ENCODE measurements at places on chromosomes 6 and 20.

DNA sequence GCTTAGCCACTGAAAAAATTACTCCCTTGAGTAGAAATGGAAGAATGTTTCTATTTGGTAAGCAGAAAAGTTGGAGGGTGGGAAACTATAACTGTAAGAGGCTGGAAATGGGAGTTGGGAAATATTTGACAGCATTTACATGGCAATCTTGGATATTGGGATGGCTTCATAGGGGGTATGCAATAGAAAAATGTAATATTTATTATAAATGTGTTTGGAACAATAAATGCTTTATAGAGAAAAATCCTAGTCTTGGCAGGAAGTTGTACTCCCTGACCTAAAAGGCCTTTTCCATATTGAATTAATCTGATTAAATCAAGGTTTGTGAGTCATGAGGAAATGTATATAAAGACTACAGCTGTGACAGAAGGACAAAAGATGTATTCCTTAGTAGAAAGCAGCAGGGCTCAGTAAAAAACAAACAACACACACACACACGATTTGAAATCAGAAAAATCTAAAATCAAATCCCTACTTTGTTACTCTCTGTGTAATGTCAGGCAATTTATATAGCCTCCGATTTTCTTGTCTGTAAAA, 272.3 kb downstream of the CD109 start:
- no peak for DNase-seq

- DNase-seq: no peak
Observed at GRCh38 chr6:157966589-157966977, 15.1 kb upstream of the SYNJ2 start.

- DNase-seq: no peak
Observed at GRCh38 chr6:31681135-31681671, 336 bp upstream of the LY6G5C start.

- no peak for DNase-seq
Observed at GRCh38 chr20:25461786-25462545, 54.5 kb downstream of the GINS1 start.

GRCh38 chr6:111612379-111612778, 6.7 kb upstream of the TRAF3IP2 start:
- no peak for DNase-seq

DNA sequence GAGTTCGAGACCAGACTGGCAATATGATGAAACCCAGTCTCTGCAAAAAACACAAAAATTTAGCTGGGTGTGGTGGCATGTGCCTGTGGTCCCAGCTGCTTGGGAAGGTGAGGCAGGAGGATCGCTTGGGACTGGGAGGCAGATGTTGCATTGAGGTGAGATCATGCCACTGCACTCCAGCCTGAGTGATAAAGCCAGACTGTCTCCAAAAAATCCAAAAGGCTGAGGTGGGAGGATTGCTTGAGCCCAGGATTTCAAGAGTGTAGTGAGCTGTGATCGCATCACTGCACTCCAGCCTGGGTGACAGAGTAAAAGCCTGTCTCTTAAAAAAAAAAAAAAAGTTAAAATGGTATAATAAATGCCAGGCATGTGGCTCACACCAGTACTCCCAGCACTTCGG, 1.3 kb upstream of the PTCRA start:
- DNase-seq: no peak

DNA sequence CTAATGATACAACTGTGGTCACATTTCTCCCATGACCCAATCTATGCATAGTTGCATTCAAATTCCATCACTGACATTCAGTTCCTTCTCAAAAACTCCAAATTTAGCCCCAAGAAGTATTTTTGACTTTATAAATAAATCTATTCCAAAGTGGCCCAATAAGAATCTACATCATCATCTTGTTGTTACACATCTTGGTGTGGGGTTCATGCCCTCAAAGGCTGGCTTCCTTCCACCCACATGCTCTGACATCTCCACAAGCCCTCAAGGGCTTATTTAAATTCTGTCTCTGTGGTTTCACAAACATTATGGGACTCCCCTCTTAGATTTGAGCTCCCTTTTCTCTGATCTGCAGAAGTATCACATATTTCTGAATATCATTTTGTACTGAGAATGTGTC, 585.3 kb upstream of the BTBD3 start:
- DNase-seq: no peak

- no peak for DNase-seq
Observed at GRCh38 chr6:141183368-141183767, 949.4 kb upstream of the GJE1 start.

DNA sequence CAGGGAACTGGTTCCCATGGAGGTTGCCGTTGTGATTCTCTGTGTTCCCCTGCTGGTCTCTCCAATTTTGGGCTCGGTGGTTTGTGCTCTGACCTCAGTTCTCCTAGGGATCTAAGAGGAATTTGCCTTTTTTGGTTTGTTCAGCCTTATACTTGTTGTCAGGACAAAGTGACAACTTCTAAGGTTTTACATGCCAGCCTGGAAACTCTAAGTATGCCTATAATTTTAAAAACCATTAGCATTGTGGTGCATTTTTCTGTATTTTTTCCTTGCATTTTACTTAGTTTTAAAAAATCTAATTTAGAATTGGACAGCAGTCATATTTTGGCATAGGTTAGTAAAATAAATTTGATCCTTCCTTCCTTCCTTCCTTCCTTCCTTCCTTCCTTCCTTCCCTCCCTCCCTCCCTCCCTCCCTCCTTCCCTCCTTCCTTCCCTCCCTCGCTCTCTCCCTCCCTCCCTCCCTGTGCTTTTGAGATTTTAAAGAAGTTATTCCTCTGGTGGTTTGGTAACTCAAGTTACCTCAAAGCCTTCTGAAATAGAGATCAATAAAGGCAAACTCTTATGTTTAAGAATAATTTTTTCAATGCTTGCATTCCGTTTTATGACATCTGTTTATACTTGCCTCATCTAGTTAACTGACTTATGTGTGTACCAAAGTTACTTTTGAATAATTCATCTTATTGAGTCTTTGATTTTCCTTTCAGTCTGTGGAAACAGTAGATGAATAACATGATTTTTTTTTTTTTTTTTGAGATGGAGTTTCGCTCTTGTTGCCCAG, 141.3 kb upstream of the RGS17 start:
- no peak for DNase-seq

DNA sequence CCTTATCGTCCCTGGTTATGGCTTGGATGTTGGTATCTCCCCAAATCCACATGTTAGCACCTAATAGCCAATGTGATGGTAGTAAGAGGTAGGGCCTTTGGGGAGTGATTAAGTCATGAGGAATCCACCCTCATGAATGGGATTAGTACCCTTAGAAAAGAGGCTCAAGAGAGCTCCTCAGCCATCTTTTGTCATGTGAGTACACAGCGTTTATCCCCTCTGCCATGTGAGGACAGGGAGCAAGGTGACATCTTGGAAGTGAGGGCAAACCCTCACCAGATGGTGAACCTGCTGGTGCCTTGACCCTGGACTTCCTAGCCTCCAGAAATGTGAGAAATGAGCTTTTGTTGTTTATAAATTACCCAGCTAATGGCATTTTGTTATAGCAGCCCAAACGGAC, 16.1 kb upstream of the SIRPB2 start:
- DNase-seq: no peak

- no peak for DNase-seq
Observed at GRCh38 chr20:24761220-24762065, 187.6 kb upstream of the CST7 start.

DNA sequence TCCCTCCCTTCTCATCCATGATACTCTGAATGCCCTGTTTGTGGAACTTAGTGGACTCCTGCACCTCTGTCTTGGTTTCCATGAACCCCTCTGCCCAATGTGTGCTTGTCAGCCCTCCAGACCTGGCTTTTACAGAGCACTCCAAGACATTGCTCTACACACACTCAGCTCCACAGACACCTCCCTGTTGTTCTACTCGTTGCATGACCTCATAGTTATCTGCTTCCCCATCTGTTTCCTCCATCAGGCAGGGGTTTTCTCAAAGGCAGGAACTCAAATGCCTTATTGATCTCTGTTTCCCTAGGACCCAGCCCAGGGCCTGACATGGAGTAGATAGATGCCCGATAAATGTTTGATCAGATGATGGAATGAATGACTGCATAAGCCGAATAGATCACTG, 13.3 kb downstream of the PLCG1 start:
- DNase-seq: no peak

GRCh38 chr20:32929162-32929561, 70.4 kb downstream of the EFCAB8 start:
- no peak for DNase-seq

- DNase-seq: no peak
Observed at GRCh38 chr6:123875784-123876183, 72.1 kb downstream of the NKAIN2 start.

DNA sequence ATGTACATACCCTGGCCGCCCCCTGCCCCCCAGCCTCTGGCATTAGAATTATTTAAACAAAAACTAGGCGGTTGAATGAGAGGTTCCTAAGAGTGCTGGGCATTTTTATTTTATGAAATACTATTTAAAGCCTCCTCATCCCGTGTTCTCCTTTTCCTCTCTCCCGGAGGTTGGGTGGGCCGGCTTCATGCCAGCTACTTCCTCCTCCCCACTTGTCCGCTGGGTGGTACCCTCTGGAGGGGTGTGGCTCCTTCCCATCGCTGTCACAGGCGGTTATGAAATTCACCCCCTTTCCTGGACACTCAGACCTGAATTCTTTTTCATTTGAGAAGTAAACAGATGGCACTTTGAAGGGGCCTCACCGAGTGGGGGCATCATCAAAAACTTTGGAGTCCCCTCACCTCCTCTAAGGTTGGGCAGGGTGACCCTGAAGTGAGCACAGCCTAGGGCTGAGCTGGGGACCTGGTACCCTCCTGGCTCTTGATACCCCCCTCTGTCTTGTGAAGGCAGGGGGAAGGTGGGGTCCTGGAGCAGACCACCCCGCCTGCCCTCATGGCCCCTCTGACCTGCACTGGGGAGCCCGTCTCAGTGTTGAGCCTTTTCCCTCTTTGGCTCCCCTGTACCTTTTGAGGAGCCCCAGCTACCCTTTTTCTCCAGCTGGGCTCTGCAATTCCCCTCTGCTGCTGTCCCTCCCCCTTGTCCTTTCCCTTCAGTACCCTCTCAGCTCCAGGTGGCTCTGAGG, 7.6 kb downstream of the CDKN1A start:
- no peak for DNase-seq

DNA sequence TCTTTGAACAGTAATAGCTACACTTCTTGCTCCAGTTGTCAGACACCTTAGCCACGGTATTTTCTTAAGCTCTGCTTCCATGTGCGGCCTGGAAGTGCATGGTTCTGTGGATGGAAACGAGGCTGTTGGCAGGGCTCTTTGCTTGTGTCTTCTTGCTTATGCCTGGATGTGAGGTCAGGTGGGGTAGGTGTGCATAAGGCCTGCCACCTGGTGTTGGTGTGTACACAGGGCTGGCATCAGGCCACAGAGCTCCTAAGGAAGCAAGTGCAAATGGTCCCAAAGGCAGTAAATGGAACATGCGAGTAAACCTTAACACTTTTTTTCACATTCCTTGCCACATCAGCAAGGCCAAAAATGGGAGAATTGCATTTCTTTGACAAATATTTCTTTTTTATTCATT, 158.1 kb upstream of the GMDS start:
- no peak for DNase-seq

DNA sequence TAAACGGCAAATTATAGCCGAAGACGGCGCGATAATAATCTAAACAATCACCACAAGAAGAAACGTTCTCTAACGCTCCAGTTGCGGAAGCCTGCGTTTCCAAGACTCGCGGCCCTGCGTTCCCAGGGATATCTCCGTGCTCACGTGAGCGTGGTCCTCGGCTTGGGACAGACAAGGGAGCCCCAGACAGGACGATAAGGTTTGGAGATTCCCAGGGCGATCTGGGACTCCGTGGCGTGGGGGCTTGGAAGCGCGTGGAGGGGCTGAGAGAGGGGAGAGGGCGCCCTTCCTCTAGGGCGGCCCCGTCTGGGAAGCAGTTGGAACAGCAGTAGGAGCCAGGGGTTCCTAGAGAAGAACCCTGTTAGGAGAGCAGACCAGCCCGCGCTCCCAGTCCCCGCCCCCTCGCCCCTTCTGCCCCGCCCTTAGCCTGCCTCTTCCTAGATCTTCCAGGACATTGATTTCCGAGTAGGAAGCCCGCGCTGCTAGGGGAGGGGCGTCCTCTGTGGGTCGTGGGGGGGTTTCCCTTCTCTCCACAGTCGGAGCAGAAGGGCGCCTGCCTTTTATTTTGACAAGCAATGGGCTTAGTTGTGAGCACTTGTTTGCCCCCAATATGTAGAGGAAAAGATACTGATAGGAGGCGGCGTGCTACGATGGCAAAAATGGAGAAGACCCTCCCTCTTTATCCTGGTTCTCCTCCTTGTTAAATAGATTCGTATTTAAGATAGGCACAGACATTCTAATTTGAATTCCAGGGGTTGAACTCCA, 10.6 kb downstream of the NRN1 start:
- DNase-seq: no peak

- no peak for DNase-seq
Observed at GRCh38 chr6:103799971-103800670, 1059.6 kb downstream of the HACE1 start.

DNA sequence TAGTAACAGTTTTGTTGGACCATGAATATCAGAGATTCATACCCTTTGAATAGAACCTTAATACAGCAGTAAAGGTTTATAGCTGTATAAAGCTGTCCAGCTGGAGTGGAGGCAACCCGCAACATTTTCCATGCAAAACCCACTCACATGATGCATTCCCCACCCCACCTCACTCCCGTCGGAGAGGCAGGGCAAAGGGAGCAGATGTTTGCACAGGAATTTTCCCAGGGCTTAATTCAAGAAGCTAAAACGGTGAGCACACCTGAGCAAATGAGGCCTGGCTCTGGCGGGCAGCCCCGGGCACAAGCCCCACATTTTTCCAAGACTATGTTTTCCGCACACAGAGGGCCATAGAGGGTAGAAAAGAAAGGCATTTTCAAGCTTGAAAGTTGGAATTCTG, 191.7 kb downstream of the FOXC1 start:
- DNase-seq: no peak

DNA sequence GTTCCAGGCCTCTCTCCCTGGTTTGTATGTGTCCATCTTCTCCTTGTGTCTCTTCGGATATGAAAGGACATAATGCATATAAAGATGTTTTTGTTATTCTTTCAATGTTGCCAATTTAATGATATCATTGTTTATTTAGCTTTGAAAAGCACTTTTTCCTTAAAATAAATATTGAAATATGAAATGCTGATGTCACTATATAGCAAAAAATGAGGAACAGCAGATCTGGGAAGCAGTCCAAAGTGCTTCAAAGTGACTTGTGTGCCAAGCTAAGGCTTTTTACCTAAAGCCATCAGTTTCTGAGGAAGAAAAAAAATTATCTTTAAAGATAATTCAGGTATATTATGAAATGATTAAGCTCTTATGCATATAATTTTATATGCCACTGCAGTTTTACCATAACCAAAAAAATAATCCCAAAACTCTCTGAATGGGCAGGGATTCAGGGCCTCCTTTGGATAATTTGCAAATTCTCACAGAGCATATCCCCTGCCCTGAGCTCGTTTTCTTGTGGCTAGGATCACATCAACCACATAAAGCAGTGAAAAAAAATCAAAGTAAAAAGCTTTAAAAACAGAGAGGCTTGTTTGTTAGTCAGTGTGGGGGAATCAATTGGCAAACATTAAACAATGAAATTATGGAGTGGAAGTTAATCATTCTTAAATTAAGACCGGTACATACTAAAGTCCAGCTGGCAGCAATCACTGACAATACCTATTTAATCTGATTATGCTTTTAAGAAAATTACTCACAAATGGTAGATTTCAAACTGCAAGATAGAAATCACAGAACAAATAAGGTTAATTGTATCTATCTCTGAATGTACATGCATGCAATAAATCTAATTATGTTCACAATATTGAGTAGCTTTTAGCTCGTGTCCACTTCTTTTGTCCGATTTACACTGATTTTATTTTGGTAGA, 1027.9 kb upstream of the ADGRB3 start:
- no peak for DNase-seq

Measured in AG09309 (cell line).